ENCODE measurements at places on chromosomes 4 and X.

DNA sequence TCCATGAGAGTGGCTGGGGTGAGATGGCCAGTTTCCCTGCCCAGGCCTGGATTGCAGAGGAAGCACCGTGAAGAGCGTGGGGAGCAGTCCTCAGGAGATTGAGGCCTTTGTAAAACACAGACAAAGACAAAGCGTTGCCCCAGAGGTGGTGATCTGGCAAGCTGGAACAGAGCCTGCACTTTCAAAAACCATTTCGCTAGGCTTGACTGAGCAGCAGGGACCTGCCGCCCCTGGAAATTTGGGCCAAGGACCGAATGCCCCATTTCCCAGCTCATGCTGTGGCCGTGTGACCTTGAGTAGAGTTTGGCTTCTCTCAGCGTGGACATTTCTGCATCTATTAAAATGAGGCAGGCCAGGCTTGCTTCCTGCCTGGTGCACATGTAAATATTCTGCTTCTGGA is 381.4 kb downstream of the BCOR start:
- DNase-seq, result no peak

- DNase-seq, result no peak
Observed at GRCh38 chr4:1187182-1187581, 14.8 kb upstream of the SPON2 start.

GRCh38 chrX:9746148-9746888 is 19.3 kb downstream of the GPR143 start:
- peak; percentile 5 for DNase-seq

DNA sequence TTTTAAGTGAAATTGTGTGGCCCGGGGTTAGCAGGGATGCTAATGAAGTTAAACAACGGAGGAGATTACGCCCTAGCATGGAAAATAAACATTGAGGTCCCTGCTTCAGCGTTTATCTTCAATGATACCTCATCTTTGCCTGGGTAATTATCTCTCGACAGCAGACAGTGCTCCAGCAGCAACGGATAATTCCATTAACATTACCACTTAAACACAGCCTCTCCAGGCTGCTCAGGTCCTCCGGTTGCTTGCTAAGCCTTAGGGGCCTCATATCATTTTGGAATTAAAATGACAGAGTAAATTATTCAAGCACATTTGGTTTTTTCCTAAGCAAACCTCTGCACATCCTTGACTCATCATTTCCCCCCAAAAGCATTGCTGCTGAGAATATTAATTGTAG is 281.5 kb upstream of the KLF3 start:
- no peak for DNase-seq

GRCh38 chr4:60500810-60501209 is 699.3 kb upstream of the ADGRL3 start:
- no peak for DNase-seq

- no peak for DNase-seq
Observed at GRCh38 chr4:40552536-40552935, 77.1 kb downstream of the RBM47 start.

DNA sequence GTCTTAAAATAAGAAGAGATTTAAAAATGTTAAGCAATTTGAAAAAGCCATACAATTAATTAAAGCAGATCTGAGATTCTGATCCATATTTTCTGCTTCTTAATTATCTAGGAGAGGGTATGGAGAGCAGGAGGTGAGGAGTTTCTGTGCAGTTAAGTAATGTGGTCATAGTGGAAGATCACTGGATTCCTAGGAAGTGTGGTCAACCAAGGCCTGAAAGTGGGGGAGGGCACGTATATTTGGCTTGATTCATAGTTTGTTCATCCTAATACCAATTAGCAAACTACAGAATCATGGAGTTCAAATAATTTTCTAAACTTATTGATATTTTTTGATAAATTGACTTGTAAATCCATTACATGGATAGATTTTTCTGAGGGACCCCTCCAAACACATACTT is 768.3 kb downstream of the RAPGEF2 start:
- DNase-seq, result no peak

- DNase-seq, result peak; percentile 37
Observed at GRCh38 chr4:139873111-139873860, 207.7 kb downstream of the MGST2 start.

GRCh38 chr4:81756973-81757372 is 285.3 kb upstream of the RASGEF1B start:
- no peak for DNase-seq

GRCh38 chr4:99134586-99134985 is 9.5 kb downstream of the ADH4 start:
- DNase-seq, result no peak

GRCh38 chr4:137896221-137896737 is 345.9 kb downstream of the SLC7A11 start:
- DNase-seq, result no peak

GRCh38 chr4:124053872-124054538 is 657.4 kb downstream of the SPRY1 start:
- peak; percentile 35 for DNase-seq

DNA sequence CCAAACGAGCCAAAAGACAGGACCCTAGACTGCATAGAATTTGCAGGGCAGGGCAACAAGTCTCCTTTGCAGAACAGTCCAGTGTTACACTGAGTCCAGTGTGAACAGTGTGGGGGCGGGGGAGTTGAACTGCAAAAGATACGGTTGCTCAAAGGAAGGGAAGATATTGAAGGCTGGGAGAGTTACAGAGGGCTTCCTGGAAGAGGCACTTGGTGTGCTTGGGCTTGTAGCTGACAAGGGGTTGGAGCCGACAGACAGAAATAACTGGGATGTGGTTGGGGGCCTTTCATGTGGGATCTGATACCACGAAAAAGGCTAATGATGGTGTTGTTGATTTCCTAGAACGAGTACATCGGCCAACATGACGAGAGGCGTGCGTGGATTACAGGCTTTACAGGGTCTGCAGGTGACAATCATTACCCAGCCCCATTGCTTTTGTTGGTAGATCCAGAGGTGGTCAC is 6.1 kb downstream of the XPNPEP2 start:
- no peak for DNase-seq

- peak; percentile 67 for DNase-seq
Observed at GRCh38 chr4:94641702-94642560, 115.8 kb upstream of the BMPR1B start.

All from foreskin fibroblast (primary cell).